Stimulated activated CD4-positive, alpha-beta T cell treated with anti-CD3 and anti-CD28 coated beads, TNF-alpha, amount 100 ng/mL, for 48 hours (primary cell): ENCODE measurements at places on chromosomes 13 and 19.

DNA sequence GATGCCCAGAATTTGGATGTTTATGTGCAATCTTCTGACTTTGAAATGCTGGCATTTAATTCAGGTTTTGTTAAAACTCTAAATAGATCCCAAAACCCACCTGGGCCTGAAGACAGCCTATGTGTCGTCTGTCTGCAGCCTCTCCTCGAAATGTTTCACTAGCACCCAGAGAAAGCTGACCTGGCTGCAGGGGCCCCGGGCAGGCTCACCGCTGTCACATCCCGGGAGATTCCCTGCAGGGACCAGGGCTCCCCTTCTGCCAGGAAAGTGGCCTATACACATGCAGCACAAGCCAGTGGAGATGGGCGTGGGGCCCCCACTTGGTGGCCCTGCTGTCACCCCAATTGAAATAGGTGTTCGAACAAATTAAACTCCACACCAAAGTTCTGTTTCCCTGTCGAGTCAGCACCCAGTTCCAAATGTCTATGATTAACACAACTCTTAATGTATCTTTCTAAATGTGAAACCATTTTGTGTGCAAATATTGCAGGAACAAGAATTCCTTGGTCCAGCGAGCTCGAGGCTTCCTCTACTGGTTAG is 145.8 kb upstream of the ZNF507 start:
- DNase-seq, result no peak

- no peak for DNase-seq
Observed at GRCh38 chr19:43380771-43381386, 27.4 kb downstream of the CD177 start.

DNA sequence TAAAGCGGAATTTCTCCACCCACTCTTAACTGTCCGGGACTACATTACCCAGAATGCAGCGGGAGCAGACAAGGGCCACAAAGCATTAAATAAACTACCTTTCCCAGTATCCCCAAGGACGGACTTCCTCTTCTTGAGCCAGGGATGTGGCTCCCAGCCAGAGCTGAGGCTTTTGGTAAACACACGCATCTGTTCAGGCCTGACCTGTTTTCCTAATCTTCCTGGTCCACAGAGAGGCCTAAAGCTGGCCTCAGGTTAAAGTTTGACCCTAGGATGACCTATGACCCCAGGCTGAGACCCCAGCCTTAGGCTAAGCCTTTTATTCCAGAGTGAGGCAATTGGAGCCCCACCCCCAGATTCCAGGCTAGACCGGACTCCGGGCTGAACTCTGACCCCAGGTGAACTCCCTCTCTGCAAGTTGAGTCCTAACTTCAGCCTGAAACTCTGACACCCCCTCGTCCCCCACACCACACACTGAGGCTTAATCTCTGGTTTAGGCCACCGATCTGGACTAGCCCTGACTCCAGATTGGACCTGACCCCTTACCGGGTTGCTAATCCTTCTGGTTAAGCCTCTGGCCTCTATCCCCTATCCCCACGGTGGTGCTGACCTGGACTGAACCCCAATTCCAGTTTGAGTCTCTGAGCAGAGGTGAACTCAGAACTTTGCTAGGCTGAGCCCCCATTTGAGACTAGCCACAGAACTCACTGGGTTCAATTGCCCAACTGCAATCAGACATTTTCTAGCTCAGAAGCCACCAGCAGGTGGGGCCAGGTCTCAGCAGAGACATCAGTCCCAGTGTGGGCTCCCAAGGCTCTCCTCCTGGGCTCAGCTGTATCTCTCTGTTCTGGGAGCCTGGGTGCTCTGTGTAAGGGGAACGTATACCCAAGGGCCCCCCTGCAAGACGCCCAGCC is 750 bp upstream of the GPR108 start:
- DNase-seq, result peak; percentile 59

DNA sequence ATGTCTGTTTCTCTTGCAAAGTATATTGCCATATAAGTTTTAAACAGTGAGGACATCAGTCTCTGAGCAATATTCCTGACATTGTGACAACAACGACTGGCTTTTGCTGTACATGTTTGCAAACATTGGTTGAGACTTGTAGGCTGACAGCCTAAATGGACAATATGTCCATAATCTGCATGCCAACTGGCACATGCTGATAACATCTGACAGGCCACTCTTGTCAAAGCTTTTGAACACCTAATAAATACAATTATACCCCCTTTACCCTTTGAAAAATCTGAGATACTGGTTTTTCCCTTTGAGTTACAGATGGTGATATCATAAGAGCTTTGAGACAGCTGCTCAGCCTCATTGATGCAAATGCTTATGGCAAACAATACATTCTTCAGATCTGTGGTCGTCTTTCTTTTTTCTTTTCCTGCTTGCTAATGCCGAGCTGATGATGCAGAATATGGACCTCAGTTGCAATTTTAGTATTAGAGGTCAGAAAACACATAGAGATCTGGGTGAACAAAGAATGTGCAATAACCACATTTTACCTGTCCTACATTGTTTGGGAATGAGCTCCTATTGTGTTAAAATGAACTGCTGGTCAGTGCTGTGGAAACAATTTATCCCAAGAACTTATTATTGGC is 114.9 kb downstream of the RFC3 start:
- DNase-seq, result no peak

DNA sequence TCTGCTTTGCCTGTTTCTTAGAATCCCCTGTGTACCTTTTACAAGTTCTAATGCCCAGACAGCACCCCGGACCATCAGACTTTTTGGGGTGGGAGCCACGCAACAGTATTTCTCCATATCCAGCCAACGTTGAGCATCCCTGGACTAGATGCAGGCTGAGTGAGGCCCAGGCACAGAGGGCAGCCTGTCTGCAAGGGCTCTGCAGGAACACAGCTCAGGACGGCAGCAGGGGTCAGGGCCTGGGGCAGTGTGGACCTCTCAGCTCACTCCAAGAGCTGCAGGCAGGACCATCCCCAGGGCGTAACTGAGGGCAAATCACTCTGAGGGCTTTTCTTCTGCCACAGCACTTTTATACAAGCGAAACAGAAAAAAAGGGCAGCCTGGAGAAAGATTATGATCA is 95.8 kb downstream of the DNAJC15 start:
- no peak for DNase-seq

DNA sequence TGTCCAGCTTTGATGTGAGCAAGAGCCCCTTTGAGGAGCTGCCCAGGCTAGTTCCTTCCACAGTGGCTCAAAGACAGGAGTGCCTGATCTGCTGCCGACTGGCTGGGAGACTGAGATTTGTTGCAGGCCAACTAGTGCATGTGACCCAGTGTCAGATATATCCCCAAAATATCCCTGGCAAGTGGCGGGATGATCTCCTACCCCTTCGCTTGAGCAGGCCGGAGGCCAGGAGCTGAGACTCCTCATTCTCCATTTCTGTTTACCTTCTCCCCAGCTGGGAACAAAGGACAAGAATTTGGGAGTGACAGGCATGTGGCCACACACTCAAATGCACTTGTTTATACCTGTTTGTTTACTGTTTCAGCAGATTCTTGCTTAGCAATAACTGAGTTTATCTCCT is 37.1 kb upstream of the XPO4 start:
- DNase-seq, result no peak

GRCh38 chr13:37640499-37640898 is 41.9 kb upstream of the POSTN start:
- no peak for DNase-seq

DNA sequence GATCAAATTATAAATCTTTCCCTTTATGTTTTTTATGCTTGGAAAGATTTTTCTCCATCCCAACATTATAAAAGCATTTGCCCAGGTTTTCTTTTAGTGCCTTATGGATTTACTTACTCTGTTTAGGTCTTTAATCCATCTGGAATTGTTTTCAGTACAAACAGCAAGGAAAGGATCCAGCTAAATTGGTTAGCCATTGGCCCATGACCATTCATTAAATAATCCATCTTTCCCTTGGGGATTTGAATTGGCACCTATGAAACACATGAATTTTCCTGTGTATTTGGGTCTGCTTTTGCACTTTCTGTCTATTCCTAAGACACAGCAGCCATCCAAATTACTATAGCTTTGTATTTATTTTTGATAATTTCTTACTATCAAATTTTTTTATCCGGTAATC is 28.8 kb upstream of the SHKBP1 start:
- no peak for DNase-seq

GRCh38 chr13:71359641-71360040 is 507.4 kb downstream of the DACH1 start:
- no peak for DNase-seq

DNA sequence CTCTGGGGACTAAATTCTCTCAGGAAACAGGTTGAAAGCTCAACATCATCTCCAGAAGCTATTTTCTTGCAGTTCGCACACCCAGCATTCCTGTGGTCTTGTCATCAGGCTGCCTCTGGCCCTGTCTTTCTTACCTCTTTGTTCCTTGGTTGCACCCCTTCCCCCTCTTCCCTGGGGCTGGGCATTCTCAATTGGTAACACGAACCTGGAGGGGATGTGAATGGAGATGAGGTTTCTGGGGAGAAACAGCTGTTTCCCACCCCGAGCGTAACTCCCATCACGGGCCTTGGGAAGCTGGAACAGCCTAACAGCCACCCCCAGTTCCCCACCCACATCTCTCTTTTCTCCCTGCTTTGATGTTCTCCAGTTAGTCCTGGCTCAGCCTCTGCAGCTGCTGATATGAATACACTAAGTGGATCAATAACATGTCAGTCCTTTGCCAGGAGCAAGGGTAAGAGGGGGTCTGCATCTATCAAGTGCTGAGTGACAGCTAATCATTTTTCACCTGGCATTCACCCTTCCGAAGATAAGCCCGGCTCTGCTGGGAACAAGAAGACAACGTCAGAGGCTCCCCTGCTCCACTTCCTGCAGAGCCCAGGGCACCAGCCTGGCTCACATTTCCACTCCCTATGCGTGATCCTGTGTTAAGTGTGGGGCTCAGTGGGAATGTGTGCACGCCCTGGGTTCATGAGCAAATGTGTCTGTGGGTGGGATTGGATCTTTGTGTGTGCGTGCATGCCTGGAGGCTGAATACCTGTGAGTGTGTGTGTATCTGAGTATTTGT is 74.0 kb upstream of the KCTD15 start:
- no peak for DNase-seq

GRCh38 chr19:39811064-39811463 is 22.9 kb downstream of the DYRK1B start:
- DNase-seq, result no peak

DNA sequence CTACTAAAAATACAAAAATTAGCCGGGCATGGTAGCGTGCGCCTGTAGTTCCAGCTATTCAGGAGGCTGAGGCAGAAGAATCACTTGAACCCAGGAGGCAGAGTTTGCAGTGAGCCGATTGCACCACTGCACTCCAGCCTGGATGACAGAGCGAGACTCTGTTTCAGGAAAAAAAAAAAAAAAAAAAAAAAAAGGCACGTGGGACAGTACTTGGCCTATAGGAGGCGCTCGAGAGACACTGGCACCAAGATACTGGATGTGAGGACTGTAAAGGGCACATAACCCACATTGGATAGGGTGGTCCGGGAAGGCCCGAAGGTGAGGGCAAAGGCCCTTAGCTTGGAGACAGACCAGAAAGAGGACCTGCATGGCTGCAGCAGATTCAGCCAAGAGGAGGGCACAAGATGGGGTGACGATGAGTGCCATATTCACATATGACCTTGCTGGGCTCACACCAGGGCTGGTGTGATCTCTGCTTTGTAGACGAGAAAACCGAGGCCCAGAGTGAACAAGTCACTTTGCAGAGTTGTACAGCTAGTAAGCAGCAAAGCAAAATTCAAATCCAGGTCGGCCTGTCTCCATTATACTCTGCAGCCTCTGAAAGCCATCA is 89.4 kb downstream of the DPF1 start:
- DNase-seq, result peak; percentile 31

DNA sequence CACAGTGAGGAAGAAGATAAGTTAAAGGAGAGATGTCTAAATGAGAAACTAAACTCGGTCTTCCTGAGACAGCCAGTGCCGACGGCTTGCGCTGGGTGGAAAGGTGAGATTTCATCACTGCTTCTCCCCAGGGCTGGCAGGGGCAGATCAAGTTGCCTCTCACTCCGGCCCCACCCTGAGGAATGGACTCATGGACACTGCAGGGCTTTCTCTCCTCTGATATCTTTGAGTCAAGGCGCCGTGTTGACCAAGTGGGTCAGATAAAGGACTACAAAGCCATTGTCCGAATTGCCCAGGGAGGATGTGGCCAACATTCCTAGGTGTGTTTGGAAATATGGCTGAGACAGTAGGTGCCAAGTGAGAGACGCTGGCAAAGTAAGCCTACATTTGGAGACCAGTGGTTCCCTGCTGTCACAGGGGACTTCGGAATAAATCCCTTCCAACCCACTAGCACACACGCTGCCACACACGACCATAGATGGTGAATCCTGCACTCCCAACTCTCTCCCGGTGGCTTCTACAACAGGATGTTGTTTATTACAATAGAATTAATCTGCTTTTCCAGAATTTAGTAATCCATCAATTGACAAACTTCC is 156.5 kb upstream of the TSC22D1 start:
- DNase-seq, result no peak

- DNase-seq, result no peak
Observed at GRCh38 chr13:95235199-95235756, 66.0 kb downstream of the ABCC4 start.

GRCh38 chr13:44734201-44734707 is 158.1 kb upstream of the TSC22D1 start:
- DNase-seq, result no peak

- DNase-seq, result no peak
Observed at GRCh38 chr19:46610851-46611770, 10.0 kb downstream of the CALM3 start.

DNA sequence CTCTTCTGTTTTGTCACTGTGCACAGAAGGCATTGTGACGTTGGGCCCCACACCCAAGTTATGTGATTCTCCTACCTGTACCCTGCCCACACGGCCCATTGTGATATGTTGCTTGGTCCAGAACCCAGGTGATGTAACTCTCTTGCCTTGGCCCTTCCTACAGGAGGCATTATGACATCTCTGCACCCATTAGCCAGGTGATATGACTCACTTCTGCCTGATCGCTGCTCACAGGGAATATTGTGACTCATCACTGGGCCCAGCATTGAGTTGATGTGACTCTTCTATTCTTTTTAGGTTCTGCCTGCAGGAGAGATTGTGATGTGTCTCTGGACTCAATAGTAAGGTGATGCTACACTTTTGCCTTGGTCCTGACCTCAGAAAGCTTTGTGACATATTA is 65.4 kb upstream of the ZNF91 start:
- DNase-seq, result no peak

- no peak for DNase-seq
Observed at GRCh38 chr19:38034492-38034860, 127.5 kb downstream of the SIPA1L3 start.

- no peak for DNase-seq
Observed at GRCh38 chr19:1685046-1685445, 32.6 kb upstream of the TCF3 start.

DNA sequence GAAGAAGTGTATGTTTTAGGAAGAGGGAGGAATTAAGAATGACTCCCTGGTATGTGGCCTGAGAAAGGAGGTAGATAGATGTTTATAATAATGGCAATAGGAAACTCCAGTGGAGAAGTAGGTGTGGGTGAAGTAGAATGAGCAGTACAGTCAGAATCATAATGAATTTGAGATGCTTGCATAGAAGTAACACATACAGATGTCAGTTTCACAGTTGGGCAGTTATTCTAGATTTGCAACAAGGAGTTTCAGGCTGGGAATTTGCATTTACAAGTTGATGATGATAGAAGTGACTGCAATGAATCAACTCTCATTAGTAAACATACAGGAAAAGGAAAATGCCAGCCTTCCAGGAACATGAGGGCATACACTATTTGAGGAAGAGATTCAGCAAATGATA is 149.0 kb downstream of the SLITRK1 start:
- no peak for DNase-seq

GRCh38 chr19:19081642-19082151 is 17.9 kb downstream of the SLC25A42 start:
- DNase-seq, result no peak
